Stimulated activated CD8-positive, alpha-beta memory T cell treated with anti-CD3 and anti-CD28 coated beads, Interleukin-4, amount 100 ng/mL, for 1 hour (primary cell): ENCODE measurements at places on chromosomes 3 and 15.

- no peak for DNase-seq
These were observed 22.1 kb upstream of the PRR23E start for GRCh38 chr3:127170814-127171213.

- DNase-seq = no peak
These were observed 359.2 kb upstream of the THRB start for GRCh38 chr3:24853685-24854490.

DNA sequence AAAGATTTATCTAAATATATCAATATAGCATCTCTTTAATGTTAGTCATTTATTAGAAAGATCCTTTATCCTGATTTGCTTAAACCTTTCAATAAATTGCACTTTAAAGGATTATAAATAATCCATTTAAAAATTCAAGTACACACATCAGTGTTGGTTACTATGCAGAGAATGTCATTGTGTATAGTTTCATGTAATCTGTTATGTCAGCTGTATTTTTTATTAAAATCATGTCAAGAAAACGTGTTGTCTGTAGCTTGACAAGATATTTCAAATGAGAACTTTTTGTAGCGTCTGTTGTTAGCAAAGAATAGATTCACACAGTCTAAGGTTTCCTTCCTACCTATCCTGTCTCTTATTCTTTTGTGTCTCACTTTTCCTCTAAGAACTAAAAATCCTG is 7.8 kb downstream of the PDHB start:
- no peak for DNase-seq

DNA sequence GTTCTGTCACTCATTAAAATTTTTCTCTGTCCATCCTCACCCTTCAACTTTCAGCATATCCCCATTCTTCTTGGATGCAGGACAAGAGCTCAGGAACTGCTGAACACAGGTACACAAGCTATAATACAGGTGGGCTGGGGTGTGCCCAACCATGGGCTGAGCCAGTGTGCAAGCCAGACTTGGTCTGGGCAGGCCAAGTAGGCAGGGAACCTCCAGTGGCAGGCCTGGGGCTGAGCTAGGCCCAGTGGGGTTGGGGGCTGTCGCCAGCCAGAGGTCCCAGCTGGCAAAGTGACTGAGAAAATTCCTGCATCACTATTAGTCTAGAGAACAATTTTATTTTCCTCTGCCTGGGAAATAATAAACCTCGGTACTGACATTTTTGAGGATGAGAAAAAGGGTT is 202.9 kb downstream of the LRRC3B start:
- DNase-seq = no peak

- no peak for DNase-seq
These were observed 63.8 kb downstream of the AKAP13 start for GRCh38 chr15:85444122-85444745.

GRCh38 chr3:147417551-147418295 is 8.6 kb downstream of the ZIC1 start:
- no peak for DNase-seq

DNA sequence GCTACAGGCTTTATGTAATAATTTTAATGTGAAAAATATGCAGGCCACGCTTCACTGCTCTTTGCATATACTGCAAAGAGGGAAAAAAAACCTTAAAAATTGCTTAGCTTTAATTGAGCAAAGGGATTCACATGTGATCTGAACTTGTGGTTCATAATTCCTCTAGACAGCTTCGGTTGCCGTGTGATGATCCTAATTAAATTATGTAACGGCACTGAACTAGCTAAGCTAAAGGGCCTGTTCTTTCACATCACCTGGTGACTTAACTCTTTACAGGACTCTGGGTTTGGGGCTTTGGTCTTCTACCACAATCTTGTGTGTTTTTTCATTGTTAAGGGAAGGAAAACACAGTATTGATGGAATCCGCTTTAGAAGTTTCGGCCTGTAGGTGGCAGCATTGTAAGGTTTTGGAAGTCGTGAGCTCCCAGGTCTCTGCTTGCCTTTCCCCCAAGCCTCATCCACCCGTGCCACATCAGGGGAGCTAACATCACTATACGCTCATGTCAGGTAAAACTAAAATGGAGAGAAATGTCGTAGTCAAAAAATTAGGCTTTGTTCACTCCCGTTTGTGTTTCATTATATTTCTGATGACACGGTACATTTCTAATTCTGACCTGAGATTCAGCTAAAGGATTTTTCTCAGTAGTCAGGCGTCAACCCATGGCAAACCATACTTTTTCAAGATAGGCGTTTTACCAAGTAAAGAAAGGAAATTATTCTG is 205.6 kb upstream of the DPH6 start:
- DNase-seq = peak; percentile 4

GRCh38 chr3:38136393-38136776 is 542 bp downstream of the ACAA1 start:
- no peak for DNase-seq

GRCh38 chr3:126194713-126195305 is 14.4 kb upstream of the ALDH1L1 start:
- DNase-seq = no peak

DNA sequence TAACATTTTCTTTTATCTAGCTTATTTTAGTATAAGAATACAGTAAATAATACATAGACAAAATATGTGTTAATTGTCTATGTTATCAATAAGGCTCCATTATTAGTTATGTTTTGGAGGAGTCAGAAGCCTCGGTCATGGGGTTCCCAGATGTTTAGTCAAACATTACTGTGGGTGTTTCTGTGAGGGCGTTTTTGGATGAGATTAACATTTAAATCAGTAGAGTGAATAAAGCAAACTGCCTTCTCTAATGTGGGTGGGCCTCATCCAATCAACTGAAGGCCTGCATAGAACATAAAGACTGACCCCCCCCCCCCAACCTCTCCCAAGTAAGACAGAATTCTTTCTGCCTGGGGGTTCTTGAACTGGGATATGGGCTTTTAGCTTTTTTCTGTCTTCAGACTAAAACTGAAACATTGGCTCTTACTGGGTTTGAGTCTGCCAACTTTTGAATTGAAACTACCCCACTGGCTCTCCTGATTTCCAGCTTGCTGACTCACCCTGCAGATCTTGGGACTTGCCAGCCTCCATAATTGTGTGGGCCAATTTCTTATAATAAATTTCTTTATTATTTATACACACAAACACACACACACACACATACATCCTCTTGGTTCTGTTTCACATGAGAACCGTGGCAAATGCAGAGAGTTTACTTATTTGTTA is 192.0 kb downstream of the TPRG1 start:
- DNase-seq = no peak

GRCh38 chr3:106719077-106719476 is 658.2 kb upstream of the CCDC54 start:
- DNase-seq = no peak

GRCh38 chr15:59311195-59311594 is 61.5 kb downstream of the MYO1E start:
- no peak for DNase-seq

- DNase-seq = no peak
These were observed 61.9 kb upstream of the NR2F2 start for GRCh38 chr15:96268442-96269204.

- DNase-seq = no peak
These were observed 509.9 kb downstream of the OCA2 start for GRCh38 chr15:27589260-27589659.

DNA sequence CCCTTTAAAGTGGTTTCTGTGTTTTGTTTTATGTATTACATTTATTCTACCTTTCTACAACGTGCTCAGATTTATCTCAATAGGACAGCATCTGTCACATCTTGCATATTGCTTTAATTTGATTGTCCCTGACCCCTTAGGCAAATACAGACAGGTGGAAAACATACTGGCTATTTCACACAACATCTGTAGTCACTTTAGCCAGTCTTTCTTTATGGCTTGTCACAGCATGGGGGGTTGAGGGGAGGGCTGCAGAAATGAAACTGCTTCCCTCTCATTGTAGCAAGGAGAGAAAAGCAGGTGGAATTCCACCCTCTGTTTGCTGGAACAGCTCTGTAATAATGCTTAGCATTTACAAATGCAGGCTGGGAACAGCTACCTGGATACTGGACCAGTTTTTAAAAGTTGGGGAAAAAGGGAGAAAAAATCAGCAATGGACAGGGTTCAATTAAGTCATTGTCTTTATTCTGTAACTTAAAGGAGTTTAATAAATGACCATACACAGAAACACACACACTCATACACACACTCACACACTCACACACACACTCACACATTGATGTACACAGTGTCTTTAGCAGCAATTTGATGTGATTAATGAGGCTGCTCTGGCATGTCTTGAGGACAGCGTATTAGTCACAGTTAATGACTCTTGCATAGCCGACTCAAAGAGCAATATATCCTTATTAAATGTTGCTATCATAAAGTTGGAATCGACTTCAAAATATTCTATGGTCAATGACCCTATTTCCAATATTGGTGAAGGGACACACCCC is 283.7 kb upstream of the GBE1 start:
- no peak for DNase-seq

DNA sequence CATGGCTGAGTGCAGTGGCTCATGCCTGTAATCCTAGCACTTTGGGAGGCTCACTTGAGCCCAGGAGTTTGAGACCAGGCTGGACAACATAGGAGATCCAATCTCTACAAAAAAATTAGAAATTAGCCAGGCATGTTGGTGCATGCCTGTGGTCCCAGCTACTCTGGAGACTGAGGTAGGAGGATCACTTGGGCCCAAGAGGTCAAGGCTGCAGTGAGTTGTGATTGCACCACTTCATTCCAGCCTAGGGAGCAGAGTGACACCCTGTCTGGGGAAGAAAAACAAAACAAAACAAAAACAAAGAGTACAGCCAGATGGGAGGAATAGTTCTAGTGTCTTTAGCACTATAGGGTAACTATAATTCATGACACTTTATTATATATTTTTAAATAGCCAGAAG is 26.2 kb upstream of the COMMD4 start:
- DNase-seq = no peak

DNA sequence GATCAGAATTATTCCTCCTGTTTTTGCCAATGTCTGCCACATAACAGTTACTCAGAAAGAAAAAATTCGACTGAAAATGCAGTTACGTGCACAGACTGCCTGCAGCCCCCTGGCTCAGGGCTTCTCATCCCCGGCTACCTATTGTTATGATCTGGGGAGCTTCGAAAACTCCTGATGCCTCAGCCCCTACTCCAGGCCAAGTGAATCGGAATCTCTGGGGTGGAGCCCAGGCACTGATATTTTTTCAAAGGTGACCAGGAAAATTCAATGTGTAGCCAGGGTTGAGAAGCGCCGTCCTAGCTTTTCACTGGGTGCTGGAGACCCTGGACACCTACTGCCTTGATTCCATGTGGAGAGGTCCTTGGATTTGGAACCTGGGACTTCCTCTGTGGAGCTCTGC is 8.5 kb downstream of the ADAMTS17 start:
- DNase-seq = no peak

GRCh38 chr3:169327546-169328356 is 335.8 kb downstream of the MECOM start:
- no peak for DNase-seq

DNA sequence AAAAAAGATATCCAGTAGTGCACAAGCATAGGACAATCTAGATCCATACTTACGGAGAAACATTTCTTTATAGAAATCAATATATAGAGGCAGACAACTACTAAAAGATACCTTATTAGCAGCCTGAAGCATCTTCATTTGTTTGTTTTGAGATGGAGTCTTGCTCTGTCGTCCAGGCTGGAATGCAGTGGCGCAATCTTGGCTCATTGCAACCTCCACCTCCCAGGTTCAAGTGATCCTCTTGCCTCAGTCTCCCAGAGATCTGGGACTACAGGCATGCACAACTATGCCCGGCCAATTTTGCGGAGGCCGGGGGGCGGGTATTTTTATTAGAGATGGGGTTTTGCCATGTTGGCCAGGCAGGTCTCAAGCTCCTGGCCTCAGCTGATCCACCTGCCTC is 18.3 kb upstream of the SLMAP start:
- no peak for DNase-seq

- DNase-seq = no peak
These were observed 36.9 kb upstream of the FRMD4B start for GRCh38 chr3:69422751-69423150.

GRCh38 chr3:140403079-140403478 is 274.8 kb upstream of the TRIM42 start:
- DNase-seq = no peak

DNA sequence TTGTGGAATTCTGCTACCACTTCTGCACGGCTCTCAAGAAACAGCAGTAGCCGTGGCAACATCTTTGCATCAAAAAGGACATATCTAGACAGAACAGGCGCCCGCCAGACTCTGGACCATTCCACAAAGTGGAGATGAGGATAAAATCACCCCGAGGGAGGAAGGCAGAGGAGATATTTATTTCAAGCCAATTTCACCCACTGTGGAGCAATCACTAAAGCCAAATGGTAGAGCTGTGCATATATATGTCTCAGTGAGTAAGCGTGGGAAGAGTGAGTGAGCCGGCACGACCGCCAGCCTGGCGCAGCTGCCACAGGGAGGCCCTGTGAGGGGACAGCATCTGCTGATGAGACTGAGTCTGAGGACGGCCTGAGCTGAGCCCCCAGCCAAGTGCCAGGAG is 111.3 kb downstream of the MEGF11 start:
- DNase-seq = no peak

DNA sequence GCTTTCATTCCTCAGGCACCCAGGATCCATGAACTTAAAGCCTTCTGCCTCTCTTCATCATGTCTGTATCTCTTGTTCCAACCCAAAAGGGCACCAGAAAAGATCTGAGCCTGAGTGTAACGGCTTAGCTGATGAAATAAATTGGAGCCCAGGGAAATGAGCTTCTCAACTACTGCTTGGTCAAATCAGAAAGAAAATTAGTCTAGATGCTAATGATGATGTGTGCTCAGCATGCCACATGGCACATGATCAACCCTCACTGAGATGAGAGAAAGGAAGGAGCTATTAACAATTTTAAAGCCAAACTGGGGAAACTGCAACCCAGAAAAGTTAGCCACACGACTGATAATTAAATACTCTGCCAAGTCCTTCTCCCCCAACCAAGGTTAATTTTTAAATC is 325.7 kb downstream of the CNTN3 start:
- DNase-seq = no peak

- no peak for DNase-seq
These were observed 100.8 kb downstream of the CCNL1 start for GRCh38 chr3:157059181-157059580.

GRCh38 chr15:37524601-37525000 is 409.8 kb upstream of the TMCO5A start:
- no peak for DNase-seq

- no peak for DNase-seq
These were observed 13.2 kb upstream of the TRANK1 start for GRCh38 chr3:36957862-36958686.

DNA sequence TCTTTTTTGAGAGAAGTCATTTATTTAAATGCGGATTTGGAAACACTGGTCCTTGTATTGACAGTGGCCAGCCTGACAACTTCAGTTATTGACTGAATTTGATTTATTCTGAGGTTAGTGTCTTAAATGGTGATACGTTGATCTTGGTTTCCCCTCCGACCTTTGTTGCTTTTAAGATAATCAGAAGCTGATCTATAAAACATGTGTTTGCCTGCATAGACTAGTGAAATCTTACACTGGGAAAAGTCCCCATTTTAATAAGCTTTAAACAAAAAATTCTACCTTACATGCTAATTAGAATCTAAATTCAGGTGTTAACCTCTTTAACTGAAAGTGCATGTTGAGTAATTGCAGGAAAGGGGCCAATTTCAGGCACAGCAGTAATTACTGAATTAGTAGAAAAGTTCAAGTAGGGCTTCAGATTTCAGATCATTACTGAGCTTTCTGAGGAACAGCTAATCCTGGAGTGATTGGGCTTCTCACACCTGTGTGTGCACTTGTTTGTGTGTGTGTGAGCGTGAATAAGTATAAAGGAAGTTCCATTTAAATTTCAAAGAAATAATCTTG is 221.4 kb downstream of the SOX2 start:
- DNase-seq = no peak

GRCh38 chr3:59836531-59836930 is 786.7 kb upstream of the CFAP20DC start:
- DNase-seq = no peak

GRCh38 chr15:41039121-41039520 is 77.0 kb downstream of the INO80 start:
- DNase-seq = no peak
